ENCODE measurements at places on chromosomes 2 and 18.

DNA sequence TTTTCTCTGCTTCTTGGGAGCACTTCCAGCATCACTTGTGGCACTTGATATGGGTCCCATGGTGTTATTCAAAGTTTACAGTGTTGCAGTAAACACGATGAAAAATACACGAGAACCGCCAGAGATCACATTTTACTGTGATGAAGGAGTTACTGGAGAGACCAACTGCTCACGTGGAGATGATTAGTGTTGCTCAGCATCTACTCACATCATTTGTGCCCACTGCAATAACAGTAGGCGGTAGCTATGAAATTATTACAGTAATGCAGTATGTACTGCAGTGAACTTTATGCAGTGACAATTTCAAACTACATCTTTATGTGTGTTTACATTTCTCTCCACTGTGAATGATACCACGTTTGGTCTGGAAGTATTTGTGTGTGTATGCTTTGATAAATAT lies 93.5 kb downstream of the SLC4A3 start:
- no peak for DNase-seq

DNA sequence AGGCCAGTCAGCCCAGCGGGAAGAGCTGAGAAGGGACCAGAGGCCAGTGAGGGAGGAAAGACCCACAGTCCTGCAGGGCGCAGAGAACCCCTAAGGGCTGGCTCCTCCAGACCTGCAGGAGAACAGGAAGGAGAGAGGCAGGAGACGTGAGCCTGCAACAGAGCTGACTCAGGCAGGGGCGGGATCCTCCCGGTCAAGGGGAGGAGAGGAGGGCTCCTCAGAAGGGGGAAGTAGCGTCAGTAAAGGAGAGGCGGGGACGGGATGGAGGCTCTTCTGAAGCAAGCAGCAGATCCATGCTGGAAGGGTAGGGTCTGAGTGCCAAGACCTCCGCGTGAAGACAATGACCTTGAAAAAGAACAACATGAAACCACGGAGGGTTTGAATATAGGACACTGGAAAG lies 50.8 kb downstream of the TRABD2A start:
- DNase-seq = no peak

DNA sequence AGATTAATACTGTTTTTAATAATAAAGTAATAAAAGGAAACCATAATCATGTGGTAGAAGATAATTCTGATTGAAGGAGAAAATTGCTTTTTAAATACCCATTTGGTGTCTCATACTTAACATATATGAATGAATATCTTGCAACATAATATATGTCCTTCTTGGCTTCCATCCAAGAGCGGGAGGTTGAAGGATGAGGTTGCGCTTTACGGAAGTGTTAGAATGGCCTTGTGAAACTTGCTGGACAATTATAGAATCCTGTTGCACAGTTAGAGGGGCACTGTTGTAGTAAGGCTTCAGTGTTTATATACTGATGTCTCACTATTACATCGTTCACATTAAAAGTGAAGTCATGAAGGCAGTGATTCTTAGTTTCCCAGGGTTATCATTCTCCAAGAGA lies 9.4 kb downstream of the INSIG2 start:
- DNase-seq = no peak

- no peak for DNase-seq
Observed at GRCh38 chr2:48406116-48406515, 123.8 kb upstream of the STON1 start.

DNA sequence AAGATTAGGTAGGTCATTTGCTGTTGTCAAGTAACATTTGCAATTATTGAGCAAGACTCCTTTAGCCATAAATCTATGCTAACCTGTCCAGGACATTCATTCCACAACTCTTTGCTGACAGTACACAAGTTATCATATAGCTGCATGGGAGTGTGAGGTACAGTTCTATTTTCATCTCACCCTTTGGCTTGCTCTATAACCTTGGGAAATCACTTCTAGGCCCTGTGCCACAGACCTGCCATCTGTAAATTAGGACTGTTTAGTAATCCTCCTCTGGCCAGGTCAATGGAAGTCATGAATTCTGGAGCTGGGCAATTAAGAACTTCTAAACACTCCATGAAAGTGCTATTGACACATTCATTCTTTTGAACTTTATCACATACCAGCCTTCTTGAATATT lies 34.6 kb upstream of the PAIP2B start:
- no peak for DNase-seq

Data from stimulated activated CD4-positive, alpha-beta T cell treated with anti-CD3 and anti-CD28 coated beads, Interleukin-1b, Interleukin-23, amount 100 ng/mL, for 24 hours (primary cell).